Uterus (tissue), 4 donors: ENCODE measurements at places on chromosomes 6 and 20.

DNA sequence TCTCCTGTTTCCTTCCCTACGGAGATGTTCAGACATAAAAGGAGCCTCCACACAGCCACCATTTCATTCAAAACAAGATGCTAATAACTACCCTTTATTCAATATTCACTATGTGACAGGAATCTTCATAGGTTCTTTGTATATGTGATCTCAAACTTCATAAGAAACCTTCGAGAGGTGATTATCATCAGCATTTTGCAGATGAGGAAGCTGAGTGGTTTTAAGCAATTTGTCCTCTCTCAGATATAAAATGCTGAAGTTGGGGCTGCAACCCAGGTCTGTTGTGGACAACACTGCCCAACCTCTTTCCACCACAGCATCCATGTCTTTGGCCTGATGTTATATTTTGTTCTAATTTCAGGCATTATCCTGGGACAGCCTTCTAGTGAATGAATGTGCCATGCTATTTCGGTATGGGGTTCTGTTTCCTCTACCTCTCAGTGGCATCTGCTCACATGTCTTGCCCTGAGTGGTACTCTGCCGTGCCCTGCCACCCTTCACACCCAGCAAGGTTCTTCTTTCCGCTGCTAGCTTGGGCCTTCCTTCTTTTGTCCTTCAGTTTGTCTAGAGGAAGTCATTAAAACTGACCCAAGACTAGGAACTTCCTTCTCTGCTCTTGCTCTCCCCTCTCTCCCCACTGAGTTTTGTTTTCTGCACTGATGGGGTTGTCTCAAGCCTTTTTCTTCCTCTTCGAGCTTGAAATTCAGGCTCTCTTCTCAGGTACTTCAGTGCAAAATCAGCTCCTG is 300.9 kb upstream of the PRDM1 start:
- no peak for DNase-seq

- no peak for DNase-seq
Observed at GRCh38 chr20:44742304-44743079, 3.2 kb upstream of the KCNK15 start.

GRCh38 chr20:43322851-43323250 is 133.1 kb upstream of the PTPRT start:
- no peak for DNase-seq

DNA sequence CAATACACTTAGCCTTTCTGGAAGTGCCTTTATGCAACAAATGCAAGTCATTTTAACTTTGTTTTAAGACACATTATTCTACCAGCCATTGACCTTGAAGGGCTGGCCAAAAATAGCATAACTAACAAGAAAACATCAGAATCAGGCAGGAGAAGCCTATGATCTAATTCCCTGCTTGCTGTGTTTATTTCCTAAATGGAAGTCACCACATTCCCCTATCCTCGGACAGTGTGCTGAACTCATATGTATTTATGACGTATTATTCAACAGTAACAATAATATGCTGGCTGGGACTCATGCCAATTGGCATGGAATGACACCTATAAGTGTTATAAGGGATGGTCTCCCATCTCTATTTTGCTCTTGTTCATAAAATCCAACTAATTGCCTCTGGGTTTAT is 140.7 kb downstream of the MAP3K7 start:
- no peak for DNase-seq

- no peak for DNase-seq
Observed at GRCh38 chr6:13702809-13703302, 8.8 kb downstream of the RANBP9 start.

DNA sequence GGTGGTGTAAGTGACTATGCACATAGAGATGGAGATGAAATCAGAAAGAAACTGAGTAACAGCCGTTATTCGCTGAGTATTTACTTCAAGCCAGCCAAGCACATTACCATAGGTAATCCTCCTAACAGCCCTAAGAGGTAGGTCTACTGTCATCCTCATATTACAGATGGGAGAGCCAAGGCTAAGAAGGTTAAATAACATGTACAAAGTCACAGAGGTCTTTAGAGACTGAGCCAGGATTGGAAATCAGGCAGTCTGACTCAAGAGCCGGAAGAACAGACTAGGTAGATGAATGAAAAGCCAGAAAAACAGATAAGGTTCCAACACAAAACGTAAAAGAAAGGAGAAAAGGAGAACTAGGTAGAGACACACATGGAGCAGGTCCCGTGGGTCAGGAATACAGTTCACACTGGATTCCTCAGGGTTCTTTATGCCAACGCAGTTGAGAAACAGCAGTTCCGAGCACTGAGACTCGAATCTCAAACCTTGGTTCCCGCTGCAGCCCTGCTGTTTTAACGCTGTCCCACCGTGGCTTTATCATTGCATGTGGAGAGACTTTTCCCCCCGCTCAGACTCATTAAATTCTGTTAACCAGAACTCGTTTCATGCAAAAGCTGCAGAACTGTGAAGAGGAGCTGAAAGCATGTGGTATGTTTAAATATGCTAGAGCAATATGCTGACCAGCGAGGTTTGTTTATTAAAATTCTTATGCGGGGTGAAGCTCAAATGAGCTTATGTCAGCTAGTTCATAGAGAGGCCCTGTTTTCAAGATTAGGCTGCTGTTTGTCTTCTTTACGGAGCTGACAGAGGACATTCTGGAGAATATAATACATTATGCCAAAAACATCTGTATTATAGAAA is 537.9 kb downstream of the CD83 start:
- DNase-seq = no peak

GRCh38 chr20:32506721-32507120 is 78.4 kb downstream of the NOL4L start:
- no peak for DNase-seq

DNA sequence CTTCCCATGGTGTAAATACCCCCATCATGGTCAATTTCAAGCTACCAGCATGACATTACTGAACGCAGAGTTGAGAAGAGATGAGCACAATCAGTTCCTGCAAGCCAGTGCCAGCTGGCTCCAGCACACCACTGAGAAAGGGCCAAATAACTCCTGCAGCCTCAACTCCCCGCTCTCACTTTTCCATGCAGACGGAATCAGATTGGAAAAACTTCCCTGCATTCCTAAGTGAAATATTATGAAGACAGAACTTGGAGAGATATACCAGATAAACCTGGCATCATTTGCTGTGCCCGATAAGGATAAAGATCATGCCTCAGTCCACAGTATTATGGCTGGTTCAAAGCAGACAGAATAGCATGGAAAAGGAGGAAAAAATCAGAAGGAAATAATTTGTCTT is 56.7 kb downstream of the FILIP1 start:
- peak; percentile 47 for DNase-seq

DNA sequence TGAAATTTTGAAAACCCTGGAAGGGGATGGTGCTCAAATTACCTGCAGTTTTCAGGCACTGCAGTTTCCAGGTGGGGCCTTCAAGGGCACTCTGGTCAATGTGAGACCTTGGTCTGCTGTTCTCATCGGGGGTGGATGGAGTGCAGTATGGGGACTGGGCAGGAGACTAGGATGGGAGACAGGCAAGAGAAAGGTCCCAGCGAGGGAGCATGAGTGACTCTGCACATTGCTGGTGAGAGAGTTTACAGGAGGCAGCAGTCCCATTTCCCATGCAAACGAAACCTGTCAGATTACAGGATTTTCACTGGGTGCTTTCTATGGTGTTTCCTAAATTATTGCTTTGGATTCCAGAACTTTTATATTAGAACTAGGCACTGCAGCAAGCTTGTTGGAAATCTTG is 73.5 kb upstream of the DTNBP1 start:
- no peak for DNase-seq
